ENCODE measurements at places on chromosomes 4 and X. TPM values are rescaled to one million over a fixed set of nuclear protein-coding genes. Genes with fewer than 3 reads are reported as not detected.

Gene COX7B2
- not detected for total RNA-seq

Gene HTT
- 26.5 TPM for total RNA-seq

Gene PPP1R2C
- total RNA-seq, result not detected

Gene ZCCHC12
- not detected for total RNA-seq

Gene SYP
- total RNA-seq, result 0.30 TPM

Gene VSIG4
- not detected for total RNA-seq

Gene HHIP
- total RNA-seq, result not detected

Gene SRPX2
- 4.1 TPM for total RNA-seq

Gene ITM2A
- 10.2 TPM for total RNA-seq

Gene ATRX
- 19.3 TPM for total RNA-seq

Gene PRRG3
- not detected for total RNA-seq

Gene MAGEE1
- total RNA-seq, result 2.8 TPM

Gene CT47B1
- not detected for total RNA-seq

Gene KCND1
- 0.47 TPM for total RNA-seq

Gene FGA
- not detected for total RNA-seq

Gene ADAMTS3
- 0.08 TPM for total RNA-seq

Gene TGIF2LX
- total RNA-seq, result not detected

Gene SORBS2
- total RNA-seq, result 1.2 TPM

Gene ARFIP1
- total RNA-seq, result 23.1 TPM

Gene CTAG1B
- not detected for total RNA-seq

Gene SNX25
- 7.6 TPM for total RNA-seq

Gene ANOS1
- 16.6 TPM for total RNA-seq

Gene SPACA5
- not detected for total RNA-seq

Gene CCNB3
- total RNA-seq, result 0.11 TPM

Gene EFHC2
- total RNA-seq, result 0.55 TPM

Gene RAB39B
- total RNA-seq, result 0.30 TPM

Gene GAR1
- 14.6 TPM for total RNA-seq

Gene PNMA6F
- total RNA-seq, result not detected

Gene TRPC5OS
- not detected for total RNA-seq

Gene BEX4
- 32.5 TPM for total RNA-seq

Gene SOWAHB
- 0.39 TPM for total RNA-seq

Gene OTUD5
- total RNA-seq, result 27.7 TPM

Gene OCRL
- total RNA-seq, result 9.2 TPM

Gene AADAT
- 4.7 TPM for total RNA-seq

Gene MBTPS2
- 6.7 TPM for total RNA-seq

Gene PDZD4
- total RNA-seq, result 0.04 TPM

Gene FAM120C
- 4.1 TPM for total RNA-seq

Gene PLCXD1
- total RNA-seq, result 15.5 TPM

Gene MTNR1A
- not detected for total RNA-seq

Gene ZAR1
- total RNA-seq, result not detected

Gene SMIM10L2A
- 0.80 TPM for total RNA-seq

Gene ARHGEF9
- 14.4 TPM for total RNA-seq

Gene DSPP
- total RNA-seq, result not detected

Gene BMP3
- not detected for total RNA-seq

Gene ARR3
- not detected for total RNA-seq

Gene KANTR
- total RNA-seq, result 1.8 TPM

Gene MAGEA2B
- total RNA-seq, result not detected

Gene PRR32
- not detected for total RNA-seq

Gene RASSF6
- total RNA-seq, result 7.5 TPM

Gene GC
- not detected for total RNA-seq

Data from hair follicular keratinocyte (primary cell).